Fibroblast of skin of abdomen (primary cell): ENCODE measurements at places on chromosomes 4 and X.

DNA sequence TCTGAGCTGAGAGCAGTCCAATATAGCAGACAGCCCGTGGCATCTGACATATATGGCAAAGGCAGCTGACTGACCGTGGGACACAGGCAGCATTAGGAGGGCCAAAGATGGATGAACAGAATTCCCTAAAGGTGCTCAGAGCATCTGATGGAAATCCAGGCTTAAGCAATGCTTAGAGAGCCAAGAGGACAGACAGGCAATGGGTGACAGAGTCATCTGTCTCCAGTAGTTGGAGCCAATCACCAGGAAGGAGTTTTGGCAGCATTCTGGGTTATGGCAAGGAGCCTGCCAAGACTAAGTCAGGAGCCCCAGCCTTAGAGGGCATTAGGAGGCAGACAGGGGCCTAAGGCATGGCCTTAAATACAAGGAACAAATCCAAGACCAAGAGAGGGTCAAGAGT lies 153.3 kb upstream of the USP9X start:
- no peak for DNase-seq

DNA sequence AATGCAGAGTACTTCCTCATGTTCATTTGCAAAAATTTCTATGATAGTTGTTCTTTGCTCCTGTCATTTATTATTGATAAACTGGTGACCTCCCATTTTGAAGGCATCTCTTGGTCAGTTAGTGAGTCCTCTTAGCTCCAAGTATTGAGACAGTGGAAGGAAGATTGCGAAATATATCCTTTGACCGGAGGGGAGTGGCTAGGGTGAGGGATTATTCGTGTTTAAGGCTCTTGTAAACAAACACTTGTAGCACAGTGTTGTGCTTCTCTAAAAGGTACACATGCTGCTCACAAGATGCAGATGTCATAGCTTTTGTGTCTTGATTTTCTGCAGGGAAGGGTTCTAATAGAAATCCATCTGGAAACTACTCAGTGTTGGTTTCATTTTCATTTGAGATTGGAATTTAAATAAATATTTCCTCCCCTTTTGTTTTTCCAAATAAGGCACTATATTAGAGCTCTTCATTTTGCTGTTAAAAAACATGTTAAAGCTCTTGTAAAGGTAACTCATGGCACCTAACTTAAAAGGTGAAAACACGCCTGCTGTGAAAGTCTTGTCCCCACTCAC lies 21.8 kb downstream of the TXLNG start:
- peak; percentile 12 for DNase-seq

- DNase-seq, result no peak
These were observed 1.0 kb upstream of the PLA2G12A start for GRCh38 chr4:109730619-109731545.

DNA sequence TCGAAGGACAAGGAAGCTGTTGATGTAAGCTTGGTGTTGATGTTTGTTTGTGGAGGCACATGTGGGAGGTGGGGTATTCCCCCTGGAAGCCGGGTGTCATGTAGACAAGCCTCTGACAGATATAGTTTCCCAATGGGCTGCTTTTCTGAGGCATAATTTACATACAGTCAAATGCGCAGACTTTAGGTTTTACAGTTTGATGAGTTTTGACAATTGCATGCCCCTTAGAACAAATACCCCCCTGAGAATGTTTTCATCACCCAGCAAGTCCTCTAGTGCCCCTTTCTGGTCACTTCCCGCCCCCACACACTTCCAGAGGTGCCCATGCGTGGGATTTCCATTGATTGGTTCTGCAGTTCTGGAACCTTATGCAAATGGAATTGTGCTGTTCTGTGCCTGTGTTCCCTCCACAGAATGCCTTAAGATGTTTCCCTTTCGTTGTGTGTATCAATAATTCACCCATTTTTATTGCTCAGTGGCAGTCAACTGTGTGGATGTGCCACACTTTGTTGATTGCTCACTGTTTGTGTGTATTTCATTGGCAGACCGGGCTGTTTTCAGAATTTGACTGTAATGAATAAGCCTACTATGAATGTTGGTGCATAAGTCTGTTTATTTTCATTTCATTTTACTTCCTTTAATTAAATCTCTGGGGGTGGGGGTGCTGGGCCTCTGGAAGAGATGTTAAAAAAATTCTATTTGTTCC lies 8.5 kb downstream of the EVC start:
- no peak for DNase-seq

GRCh38 chrX:118383120-118383519 lies 37.2 kb downstream of the WDR44 start:
- DNase-seq, result peak; percentile 9

DNA sequence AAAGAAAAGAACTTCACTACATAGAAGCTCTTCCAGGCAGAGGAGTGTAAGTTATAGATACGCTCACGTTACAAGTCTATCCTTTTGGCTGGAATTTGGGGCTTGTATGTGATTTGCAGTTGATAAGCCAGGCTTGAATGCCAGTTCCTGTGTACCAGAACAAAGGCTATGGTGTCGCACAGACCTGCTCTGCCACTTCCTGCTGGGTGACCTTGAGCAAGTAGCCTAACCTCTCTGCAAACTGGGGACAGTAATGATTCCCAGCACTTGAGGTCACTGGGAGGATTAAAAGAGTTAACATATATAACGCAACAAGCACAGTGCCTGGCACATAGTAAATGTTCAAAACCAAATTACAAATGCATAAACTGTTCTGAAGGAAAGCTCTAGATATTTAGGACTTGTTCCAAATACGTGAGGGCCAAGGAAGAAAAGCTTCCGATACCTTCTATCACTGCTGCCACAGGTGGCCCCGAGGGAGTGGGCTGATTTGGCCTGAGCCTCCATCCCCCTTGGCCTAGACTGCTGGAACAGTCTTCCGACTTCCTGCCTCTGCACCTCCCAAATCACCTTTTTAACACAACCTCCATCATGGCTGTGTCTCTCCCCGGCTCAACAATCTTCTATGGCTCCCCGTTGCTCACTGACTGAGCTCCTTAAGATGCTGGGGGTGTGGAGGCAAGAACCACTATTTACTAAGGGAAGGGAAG lies 1.3 kb upstream of the SOWAHD start:
- no peak for DNase-seq

DNA sequence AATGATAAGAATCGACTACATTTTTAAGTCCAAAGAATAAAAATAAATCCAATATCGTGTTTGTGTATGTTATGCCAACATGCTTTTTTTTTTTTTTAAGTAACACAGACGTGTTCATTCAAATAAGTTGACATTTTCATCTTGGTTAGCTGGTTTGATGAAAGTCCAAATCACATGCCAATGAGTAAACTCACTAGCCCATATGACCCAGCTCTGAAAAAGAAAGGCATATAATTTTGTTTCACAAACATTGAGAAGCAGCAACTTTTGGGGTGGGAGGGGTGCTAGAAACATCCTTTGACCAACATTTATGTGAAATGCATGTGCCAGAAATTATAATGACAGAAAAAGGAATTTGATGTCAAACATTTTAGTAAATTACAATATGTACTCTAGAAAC lies 61.6 kb upstream of the SPP1 start:
- DNase-seq, result no peak

GRCh38 chr4:147981305-147981704 lies 249.4 kb downstream of the ARHGAP10 start:
- peak; percentile 64 for DNase-seq

GRCh38 chr4:38769857-38770256 lies 12.9 kb downstream of the TLR10 start:
- no peak for DNase-seq

DNA sequence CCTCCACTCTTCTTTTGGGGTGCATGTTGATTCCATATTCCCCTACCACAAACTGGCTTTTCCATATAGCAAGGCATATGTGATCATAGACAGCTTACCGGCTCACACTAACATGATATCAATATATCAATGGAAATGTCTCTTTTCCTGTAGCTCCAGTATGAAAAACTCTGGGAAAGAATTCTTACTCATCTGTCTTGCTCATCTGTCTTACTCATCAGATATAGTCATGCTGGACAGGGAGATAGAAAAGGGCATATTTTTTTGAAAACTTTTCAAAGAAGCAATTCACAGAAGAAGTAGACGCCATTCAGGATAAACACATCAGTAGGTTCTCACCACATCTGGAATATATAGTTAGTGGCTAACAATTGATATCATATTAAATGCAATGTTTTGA lies 794.7 kb downstream of the RAB28 start:
- no peak for DNase-seq

GRCh38 chr4:67401902-67402301 lies 143.4 kb downstream of the CENPC start:
- no peak for DNase-seq

GRCh38 chrX:23792861-23793553 lies 10.0 kb downstream of the SAT1 start:
- DNase-seq, result no peak

GRCh38 chrX:30340753-30341152 lies 31.6 kb upstream of the NR0B1 start:
- DNase-seq, result no peak
